ENCODE measurements at places on chromosomes 5 and 9.

DNA sequence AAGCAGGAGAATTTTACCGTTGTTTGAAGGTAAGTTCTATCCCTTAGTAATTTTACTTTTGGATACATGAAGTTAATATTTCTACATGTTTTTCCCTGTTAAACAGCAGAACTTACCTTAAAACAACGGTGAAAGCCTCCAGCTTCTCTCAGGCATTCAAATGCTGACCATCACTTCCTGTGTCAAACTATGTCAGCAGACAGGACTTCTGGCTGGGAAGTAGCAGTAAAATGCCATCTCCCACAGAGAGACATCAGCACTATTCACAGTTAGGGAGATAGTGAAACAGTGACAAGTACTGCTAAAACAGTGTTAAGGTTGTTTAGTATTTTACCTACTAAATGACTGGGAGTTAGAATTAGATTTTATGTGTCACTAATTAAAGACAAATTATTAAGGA is 34.2 kb upstream of the GOLGA1 start:
- no peak for DNase-seq

- no peak for DNase-seq
Measured at GRCh38 chr5:45695804-45696156, 400 bp downstream of the HCN1 start.

GRCh38 chr5:156531199-156531598 is 204.2 kb downstream of the SGCD start:
- no peak for DNase-seq

- no peak for DNase-seq
Measured at GRCh38 chr5:37807621-37808301, 32.1 kb downstream of the GDNF start.

- no peak for DNase-seq
Measured at GRCh38 chr9:21729648-21730047, 72.8 kb upstream of the MTAP start.

DNA sequence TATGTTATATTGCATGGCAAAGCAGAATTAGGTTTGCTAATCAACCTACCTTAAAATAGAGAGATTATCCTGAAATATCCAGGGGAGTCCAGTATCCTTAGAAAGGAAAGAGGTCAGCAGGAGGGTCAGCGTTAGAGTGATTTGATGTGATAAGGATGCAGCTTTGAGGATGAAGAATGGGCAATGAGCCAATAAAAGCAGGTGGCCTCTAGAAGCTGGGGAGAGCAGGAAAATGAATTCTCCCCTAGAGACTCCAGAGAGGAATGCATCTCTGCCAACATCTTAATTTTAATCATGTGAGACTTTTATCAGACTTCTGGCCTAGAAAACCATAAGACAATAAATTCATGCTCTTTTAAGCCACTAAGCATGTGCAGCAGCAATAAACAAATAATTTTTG is 65.7 kb upstream of the SYK start:
- DNase-seq = no peak

- no peak for DNase-seq
Measured at GRCh38 chr9:129386812-129387177, 208.7 kb upstream of the IER5L start.

DNA sequence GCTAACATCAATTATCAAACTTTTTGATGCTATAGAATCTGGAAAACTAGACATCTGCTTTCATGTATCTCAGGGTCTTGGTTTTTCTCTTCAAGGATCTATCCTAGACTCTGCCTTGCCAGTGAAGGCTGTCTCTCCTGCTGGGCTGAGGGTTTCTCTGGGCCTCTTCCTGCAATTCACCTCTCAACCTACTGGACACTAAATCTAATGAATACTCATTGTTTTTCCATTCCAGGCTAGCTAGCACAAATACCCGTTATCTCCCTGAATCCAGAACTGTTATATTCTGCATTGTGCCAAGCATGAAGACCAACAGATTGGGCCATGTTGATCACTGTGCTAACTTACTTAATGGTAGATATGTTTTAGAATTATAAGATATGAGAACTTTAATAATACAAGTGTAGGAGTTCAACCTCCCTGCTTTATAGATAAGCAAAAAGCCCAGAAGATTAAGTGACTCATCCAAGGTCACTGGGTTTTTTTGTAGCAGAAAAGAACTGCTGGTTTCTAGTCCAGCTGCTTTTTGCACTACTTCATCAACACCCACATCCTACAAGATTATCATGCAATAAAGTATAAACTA is 56.5 kb upstream of the RNF38 start:
- DNase-seq = no peak

- DNase-seq = no peak
Measured at GRCh38 chr5:32506201-32506661, 61.7 kb upstream of the ZFR start.

GRCh38 chr5:91318724-91319123 is 64.4 kb downstream of the ARRDC3 start:
- no peak for DNase-seq

DNA sequence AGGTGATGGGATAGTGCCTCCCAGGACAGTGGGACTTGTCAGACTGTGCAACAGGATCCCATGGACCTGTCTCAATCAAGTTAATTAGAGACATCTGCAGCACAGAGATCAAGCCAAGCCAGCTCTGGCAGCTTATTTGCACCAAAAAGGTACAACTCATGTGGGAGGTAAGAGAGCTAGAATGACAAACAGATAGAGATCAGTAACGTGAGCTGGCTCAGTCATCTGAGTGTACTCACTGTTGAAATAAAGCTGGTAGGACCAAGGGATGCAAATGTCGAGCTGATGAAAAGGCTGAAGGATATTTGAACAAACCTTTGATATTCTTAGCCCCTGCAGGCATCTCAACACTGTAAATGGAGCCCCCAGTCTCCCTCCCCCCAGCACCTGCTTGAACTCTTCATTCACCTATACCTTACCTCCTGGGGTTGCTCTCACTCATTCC is 198.1 kb downstream of the EFNA5 start:
- no peak for DNase-seq

GRCh38 chr9:103242025-103242424 is 246.9 kb downstream of the CYLC2 start:
- DNase-seq = no peak

DNA sequence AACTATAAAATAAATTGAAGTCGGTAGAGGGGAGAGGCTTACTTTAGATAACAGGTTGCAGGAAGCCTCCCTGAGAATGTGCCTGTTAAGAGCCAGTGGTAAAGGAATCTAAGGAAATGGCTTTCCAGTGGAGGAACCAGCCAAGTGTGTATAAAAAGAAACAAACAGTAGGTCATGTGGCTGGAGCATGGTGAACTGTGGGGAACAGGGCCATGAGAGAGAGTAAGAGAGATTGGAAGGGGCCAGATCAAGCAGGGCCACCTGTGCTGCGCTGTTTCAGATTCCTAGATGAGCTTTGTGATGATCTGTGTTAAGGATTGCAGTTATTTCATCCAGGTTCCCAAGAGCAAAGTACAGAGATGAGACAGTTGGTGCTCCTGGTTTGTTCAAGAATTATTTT is 152.7 kb upstream of the SGCD start:
- DNase-seq = no peak

- no peak for DNase-seq
Measured at GRCh38 chr5:67985686-67986387, 229.7 kb upstream of the PIK3R1 start.

- no peak for DNase-seq
Measured at GRCh38 chr5:37738057-37738691, 101.7 kb downstream of the GDNF start.

DNA sequence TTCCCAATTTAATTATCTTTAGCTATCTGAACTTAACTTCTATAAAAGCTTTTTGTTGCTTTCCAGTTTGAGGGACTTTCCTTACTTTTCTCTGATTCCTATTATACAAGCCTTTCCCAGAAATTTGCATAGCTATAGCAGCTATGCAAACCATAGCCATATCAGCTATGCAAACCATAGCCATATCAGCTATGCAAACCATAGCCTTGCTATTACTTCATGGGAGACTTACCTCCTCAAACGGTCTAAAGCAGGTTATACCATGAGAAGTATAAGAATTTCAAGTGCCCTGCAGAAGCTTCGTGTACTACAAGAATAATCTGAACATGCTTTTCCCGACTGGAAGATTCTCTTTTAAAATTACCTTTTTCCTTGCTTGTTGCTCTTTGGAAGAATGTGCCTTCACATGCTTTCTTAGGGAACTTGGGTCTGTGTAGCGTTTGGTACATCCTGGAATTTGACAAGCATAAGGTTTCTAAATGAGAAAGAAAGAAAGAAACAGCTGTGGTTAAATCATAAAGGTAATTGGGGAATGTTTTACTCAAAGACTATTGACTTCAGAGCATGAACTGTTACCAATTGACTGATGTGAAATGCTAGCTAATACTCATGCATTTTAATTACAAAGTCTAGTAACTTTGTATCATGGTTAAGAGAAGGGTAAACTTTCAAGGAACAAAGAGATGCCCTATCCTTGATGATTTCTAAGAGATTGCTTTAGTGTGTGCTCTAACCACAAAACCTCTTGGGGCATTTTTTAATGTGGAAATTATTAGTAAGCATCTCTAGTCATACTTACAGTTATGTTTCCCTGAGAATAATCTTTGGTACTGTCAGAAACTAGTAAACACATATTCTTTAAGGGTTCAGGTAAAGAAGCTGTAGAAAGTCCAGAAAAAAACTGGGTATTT is 367.6 kb downstream of the GLIS3 start:
- DNase-seq = no peak

DNA sequence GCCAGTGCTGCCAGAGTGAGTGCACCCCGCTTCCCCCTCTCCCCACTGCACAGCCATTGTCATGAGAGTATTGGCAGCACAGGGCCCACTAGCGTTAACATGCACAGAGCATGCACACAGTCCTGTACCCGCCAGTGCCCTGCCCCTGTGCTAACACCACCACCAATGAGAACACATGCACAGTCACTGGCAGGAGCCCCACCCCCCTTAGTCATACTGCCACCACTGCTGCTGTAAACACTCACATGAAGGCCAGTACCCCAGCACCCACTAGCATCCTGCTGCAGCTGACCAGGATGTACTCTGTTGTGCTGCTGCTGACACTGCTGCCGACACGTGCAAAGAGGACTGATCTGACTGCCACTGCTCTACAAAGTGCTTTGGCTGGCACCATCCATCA is 19.5 kb upstream of the RANBP6 start:
- DNase-seq = no peak

DNA sequence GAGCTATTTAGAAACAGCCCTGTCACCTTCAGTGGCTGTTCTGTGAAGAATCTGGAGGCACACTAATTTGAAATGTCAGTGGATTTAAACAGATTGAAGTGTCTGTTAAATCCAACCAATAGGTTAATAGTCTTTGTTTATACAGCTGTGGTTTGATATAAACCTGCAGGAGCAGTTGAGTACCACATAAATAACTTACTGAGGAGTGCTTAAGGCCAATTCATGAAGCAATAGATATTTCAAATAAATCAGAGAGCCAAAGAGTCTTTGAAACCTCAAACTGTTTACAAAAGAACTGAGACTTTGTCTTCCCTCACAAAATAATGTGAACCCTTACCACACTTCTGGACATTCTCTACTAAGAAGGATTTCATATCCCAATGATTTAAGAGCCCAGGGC is 111.9 kb downstream of the FEM1C start:
- DNase-seq = no peak

DNA sequence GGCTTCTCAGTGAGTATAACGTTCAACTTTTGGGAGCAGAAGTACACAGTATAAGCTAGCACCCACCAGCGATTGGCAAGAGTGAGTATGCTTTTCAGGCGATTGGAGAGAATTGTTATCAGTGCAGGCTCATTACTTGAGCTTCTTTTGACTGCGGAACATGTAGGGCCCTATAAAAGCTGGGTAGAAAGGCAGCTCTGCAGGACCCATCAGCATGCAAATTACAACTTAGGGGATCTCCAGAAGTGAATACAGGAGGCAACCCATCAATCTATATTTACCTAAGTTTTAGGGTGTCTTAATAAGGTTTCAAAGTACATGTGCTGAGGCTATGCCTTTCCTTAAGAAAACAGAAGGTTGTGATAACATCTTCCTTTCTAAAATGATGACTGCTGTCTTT is 225.0 kb downstream of the MLLT3 start:
- DNase-seq = no peak

DNA sequence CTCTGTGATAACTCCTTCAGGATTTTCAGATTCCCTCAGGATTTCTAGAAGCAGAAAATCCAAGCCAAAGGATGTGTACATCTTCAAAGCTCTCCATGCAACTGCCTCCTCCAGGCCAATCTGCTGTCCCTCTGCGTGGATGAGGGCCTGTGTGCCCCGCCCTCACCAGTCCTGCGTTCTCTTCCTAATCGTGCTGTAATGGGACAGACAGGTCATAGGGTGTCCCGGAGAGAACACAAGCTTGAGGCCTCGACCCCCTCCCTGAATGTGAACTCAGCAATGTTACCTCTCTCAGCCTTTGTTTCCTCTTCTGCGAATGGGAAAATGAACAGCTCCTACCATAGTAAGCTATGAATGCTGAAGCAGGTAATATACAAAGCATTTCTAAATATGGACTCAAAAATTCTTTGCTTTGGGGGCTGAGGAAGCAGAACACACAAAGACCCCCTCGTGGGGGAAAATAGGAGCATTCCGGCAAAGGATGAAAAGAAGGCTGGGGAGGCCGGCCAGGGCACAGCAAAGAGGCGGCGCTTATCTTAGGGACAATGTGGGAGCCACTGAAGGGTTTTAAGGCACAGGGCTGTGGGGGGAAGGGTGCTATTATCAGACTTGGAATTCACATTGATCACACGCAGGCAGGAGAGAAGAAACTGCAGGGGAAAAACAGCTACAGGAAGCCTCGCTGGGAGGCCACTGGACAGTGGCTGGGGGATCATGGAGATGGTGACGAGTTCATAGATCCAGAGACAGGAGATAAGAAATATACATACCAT is 57.2 kb upstream of the FBXW11 start:
- no peak for DNase-seq

DNA sequence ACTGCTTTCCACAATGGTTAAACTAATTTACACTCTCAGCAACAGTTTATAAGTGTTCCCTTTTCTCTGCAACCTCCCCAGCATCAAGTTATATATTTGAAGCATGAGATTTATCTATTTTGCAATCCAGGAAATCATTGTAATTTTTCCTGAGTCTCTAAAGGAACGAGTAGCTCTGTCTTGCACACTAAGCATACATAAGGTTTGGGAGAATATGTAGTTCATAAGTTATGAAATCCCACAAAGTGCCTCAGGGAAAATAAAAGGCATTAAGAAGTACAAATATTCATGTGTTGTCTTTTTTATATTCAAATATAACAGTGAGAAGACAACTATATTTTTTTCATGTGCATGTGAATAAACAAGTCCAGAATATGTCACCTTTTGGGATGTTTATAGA is 377.1 kb upstream of the RORB start:
- no peak for DNase-seq

GRCh38 chr9:131724683-131725082 is 15.2 kb downstream of the RAPGEF1 start:
- DNase-seq = no peak

DNA sequence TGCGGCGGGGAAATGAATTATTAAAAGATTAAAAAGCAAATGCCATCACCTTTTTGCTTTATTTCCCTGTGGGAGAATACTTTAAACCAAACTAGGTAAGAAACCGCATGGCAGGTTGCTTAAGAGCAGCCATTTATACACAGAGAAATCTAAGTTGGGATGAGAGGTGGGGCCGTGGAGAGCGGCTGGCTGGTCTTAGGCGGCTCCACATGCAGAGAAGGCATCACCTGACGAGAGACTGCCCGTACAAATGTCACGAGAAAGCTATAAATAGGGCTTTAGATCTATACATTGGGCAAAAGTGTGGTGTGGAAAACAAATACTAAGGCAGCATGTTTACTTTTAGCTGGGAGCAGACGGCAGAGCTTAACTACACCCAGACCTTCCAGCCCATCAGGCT is 39.4 kb downstream of the MED27 start:
- no peak for DNase-seq

- no peak for DNase-seq
Measured at GRCh38 chr5:167850911-167851310, 440.5 kb upstream of the WWC1 start.

- DNase-seq = no peak
Measured at GRCh38 chr9:1386420-1386819, 336.3 kb downstream of the DMRT2 start.
